ENCODE measurements at places on chromosomes 6 and 20.
A peak's percentile ranks its signal among the peaks of the same experiment; 100 is the strongest.

DNA sequence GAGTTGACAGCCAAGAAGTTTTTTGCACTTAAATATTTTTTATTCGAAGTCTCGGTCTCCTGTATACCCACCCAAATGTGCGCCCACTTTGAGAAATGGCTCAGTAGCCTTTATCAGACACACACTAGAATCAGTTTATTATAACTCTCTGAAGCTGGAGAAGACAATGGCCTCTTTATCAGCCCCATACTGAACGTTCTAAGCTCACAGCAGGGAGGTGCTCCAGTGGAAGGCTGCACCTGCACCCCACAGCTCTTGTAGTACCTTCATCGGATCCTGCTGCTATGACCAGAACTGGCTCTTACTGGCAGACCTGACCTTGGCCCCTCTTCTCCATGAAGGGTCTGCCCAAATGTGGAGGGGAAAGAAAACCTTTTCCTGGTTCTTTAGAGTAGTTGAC is 165.0 kb upstream of the SCGN start:
- no peak for DNase-seq

DNA sequence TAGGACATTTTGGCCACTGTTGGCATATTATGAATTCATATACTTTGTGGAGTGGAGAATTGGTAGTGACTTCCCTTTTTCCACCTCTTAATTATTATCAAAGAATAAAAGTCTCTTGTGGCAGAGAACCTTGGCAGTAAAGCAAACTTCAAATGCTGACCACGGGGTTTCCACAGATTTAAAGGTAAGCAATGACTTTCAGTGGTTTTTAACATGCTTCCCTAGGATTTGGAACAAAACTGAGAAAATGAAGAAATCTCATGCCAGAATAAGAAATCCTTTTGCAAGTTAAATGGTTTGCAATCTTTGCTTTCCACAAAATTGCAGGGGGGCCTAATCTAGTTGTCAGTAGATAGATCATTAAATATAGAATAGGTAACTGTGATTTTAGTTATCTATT is 2.0 kb upstream of the SDC4 start:
- no peak for DNase-seq

DNA sequence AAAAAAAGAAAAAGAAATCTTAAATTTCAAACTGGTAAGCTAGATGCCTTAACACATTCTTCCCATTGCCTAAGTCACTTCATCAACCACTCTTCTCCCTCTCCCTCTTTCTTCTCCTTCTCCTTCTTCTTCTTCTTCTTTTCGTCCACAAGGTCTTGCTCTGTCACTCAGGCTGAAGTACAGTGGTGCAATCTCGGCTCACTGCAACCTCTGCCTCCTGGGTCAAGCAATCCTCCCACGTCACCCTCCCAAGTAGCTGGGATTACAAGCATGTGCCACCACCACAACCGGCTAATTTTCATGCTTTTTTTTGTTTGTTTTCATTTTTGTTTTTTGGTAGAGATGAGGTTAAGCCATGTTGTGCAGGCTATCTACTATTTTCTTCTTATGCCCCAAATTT is 60.2 kb downstream of the GPR63 start:
- no peak for DNase-seq

GRCh38 chr6:69594405-69594804 is 202.4 kb downstream of the LMBRD1 start:
- no peak for DNase-seq

GRCh38 chr6:33915134-33915533 is 111.3 kb upstream of the MLN start:
- no peak for DNase-seq

- no peak for DNase-seq
Measured at GRCh38 chr6:42914546-42914945, 1.3 kb upstream of the PTCRA start.

DNA sequence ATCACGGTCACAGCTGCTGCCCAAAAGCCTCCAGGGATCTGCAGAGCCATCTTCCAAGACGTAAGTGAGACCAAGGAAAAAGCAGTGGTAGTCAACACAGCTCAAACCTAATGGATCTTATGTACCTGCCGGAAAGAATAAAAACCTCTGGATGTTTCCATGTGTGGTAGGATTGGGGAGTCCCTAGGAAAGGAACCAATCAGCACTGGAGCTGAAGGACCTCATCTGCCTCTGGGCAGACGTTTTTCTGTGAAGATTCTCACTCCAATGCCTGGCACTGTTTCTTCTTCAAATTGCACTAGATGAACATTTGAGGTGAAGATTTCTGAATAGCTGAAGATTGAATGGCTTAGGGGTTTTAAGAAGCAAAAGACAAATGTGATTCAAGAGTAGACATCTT is at the start of gene HLA-DQB2:
HLA-DQB2 (minus strand) TSS at position 112 of the 400 bp plus-strand sequence; CDS start at position 50, 62 bp downstream.
- no peak for DNase-seq

GRCh38 chr6:5878792-5879191 is 127.9 kb downstream of the NRN1 start:
- DNase-seq: no peak

DNA sequence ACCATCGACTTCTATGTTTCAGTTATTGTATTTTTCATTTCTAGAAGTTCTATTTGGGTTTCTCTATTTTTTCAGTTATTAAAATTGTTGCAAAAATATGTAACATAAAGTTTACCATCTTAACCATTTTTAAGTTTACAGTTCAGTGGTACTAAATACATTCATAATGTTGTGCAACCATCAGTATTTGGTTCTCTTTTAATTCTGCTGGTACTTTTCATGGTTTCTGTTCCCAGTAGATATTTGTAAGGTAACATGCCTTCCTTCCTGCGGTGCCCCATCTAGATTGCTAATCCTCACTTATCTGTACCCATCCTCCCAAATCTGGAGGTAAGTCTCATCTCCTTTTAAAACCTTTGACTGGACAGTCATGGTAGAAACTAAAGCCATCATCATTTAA is 47.9 kb downstream of the TGM2 start:
- no peak for DNase-seq

GRCh38 chr20:20184706-20185105 is 132.4 kb downstream of the CFAP61 start:
- DNase-seq: no peak

GRCh38 chr20:58714923-58715351 is 22.3 kb downstream of the NPEPL1 start:
- no peak for DNase-seq

DNA sequence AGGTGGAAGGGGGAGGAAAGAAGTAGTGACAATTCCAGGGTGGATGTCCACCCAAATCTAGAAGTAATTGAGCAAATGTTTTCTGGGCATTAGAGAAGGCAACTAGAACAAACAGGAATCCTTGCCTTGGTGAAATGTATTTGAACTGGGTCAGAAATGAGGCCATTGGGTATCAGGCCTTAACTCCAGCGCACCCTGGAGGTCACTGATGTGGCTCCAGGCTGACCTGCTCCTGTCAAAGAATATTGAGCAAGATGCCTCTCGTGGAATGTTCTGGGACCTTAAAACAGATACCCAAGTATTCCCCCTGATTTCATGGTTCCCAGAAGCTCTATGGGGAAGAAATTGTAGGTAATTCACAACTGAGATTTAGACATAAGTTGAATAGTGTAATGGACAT is 6.9 kb downstream of the HLA-DPB1 start:
- peak; percentile 73 for DNase-seq

DNA sequence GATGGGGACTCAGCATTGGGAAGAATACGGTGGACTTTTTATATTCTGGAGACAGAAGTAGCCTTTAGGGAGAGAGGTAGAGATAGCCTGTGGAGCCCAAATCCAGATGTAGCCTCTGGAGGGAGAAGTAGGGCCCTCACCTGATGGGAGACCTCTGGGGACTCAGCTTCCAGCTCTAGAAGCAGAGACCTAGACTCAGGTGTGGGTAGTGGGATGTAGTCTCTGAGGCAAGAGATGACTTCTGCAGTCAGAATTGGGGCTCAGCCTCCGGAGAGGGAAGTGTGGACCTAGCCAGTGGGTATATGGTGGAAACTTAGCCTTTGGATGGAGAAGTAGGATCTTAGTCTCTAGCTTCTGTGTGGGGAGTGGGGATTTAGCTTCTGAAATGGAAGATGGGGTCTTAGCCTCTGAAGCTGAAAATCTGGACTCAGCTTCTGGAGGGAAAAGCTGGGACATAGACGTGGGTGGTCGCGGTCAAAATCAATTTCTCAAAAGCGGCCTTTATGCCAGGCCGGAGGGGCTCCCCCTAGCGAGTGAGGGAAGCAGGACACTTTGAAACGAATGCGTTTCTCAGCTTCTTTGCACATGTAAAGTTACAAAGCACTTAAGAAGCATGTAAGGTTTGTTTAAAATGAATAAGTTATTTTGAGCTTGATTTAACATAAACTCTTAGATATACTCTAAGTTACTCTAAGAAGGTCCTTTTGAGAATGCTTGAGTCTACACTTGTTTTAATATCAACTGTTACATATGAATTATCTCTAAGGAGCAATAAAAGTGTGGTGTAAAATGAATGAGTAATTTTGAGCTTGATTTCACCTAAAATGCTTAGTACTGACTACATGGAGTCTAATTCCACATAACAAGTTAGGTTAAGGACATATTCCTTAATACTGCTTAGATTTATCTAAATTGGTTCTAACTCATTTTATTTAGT is 12.9 kb upstream of the ZNF343 start:
- no peak for DNase-seq

DNA sequence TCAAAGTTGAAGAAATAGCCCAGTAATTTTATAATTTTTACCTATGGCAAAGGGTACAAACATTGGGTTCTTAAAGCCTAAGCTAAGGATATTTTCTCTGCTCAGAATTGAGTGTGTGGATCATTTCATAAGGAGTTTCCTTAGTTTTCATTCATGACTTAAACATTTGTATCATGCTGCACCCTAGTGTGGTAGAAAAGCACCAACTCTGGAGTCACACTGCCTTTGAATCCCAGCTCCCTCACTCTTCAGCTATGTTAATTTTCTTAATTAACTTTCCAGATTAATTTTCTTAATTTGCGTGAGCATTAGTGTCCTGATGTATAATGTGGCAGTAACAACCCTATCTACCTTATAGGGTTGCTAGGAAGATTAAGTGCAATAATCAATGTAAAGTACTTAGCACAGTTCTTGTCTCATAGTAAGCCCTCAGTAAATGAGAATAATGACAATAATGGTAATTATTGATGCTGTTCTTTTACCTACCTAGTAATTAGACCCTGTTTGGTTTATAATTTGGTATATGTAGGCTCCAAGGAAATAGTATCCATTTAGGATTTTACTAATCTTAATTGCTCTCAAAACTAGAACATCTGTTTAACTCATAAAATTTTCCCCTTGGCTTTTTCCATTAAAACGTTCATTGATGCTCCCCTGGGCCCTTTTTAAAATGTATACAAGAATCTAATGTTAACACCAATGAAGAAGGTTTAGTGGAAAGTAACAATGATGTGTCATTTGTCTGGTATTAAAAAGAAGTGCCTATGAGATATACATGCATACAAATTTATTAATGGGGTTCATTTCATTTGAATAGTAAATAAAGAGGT is 31.6 kb downstream of the DSE start:
- DNase-seq: no peak

GRCh38 chr6:95866732-95867131 is 149.0 kb upstream of the FUT9 start:
- DNase-seq: no peak

DNA sequence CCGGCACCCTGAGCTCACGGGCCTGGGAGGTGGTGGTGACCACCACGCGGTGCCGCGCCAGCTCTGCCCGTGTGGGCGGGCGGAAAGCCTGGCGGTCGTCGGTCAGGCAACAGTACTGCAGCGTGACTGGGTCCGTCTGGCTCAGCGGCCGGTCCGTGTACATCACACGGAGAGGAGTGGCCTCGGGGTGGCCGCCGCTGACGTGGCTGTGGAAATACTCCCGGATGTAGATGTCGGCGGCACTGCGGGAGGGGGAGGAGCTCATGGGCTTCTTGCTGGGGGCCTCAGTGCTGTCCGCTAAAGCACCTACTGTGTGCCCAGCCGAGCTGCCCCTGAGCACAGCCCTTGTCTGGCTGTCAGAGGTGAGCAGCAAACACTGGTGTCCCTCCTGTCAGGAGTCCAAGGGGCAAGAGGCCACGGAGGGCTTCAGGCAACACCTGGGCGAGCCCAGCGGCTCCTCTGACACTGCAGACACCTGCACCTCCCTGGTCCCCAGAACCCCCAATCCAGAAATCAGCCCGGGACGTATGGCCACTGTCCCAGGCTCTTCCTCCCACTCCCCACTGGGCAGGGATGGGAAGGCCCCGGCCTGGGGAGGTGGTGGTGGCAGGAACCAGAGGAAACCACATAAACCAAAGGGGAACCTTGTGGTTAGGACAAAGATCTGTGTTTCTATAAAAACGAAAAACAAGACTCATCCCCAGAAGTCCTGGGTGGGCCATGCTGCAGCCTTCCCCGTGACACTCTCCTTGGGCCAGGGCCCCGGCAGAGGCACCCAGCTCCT is 6.5 kb downstream of the HELZ2 start:
- peak; percentile 91 for DNase-seq

- no peak for DNase-seq
Measured at GRCh38 chr6:28953585-28954258, 29.9 kb upstream of the TRIM27 start.

DNA sequence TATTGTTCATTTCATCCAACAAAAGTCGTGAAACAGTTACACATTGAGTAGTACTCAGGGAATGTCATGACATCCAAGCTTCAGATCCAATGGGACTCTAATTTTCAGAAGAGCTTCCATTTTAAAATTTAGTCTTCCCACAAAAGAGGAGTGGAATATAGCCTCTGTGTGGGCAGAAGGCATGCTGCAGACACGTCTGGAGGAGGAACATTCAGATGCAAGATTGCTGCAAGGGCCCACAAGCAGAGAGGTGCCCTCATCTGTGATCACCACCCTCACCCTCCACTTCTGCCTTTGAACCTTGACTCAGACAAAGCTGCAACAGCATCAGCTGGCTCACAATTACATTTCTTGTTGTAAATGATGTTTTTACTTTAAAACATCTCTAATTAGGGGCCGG is 29.9 kb downstream of the NRN1 start:
- DNase-seq: no peak

DNA sequence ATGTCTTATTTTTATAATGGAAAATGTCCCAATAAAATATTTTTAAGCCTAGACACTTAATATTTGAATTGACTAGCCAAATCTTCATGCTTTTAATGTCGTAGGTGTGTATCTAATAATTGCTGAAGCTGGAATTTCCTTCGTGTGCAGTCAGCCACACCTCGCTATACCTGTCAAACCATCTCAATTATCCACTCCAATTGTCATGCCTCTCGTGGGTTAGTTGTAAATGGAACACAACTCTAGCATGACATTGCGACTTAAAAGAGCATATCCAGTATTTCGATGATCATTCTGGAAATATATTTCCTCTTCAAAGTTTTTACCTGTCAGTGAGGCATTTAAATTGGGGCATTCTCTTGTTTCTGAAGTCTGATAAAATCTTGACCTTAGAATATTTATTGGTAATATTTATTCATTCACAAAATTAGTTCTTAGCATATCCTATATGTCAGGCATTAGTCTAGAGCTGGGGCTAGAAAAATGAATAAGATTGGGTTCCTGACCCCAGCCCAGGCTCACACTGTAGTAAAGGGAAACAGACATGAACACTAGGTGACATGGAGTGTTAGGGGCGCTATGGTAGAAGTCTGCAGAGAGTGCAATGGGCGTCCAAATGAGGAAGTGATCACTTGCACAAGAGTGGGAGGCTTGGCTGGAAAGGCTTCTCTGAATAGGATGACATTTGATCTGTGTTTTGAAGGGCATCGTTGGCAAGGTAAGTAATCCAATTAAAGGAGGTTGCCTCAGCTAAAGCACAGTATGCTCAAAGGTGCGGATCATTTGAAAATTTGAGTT is 11.0 kb upstream of the CFAP206 start:
- no peak for DNase-seq

GRCh38 chr20:44394452-44394701 is 38.9 kb downstream of the HNF4A start:
- no peak for DNase-seq

Measured in Right ventricle myocardium inferior (tissue), 1 donor.